ENCODE measurements at places on chromosomes 5 and 9.
A peak's percentile ranks its signal among the peaks of the same experiment; 100 is the strongest.

- no peak for DNase-seq
Measured at GRCh38 chr5:132100672-132101261, 27.2 kb downstream of the CSF2 start.

- DNase-seq = peak; percentile 87
Measured at GRCh38 chr5:154850255-154851062, at the start of gene FAXDC2. FAXDC2 (minus strand) TSS chr5:154850603; CDS start chr5:154838178, 12,425 bp downstream.

GRCh38 chr5:113371721-113372196, 63.0 kb downstream of the TSSK1B start:
- no peak for DNase-seq

DNA sequence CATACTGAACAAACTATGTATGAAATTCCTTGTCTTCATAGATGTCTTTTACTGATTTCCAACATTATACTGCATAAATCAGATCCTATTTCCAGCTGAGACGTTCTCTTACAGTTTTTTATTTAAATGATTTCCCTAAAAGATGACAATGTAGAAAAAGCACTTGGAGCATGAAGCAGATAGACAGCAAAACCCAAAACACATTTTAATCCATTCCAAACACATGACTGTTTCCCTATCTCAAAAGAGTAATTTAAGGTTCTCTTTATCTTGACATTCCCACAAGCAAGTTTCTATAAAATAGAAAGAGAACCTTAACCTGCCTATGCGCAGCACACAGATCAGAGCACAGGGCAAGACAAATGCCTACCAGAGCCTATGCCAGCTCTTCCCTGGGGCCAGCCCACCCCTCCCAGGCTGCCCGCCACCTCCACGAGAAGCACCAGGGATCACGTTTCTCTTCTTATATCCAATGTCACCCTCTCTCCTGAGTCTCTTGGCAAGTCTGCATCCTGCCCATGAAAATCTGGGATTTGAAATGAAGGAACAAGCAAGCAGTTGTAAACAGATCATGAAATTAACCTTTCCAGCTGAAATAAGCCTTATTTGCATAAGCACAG, 52.4 kb downstream of the RETREG1 start:
- DNase-seq = no peak

- DNase-seq = no peak
Measured at GRCh38 chr9:115240676-115241075, 122.7 kb upstream of the TNC start.

DNA sequence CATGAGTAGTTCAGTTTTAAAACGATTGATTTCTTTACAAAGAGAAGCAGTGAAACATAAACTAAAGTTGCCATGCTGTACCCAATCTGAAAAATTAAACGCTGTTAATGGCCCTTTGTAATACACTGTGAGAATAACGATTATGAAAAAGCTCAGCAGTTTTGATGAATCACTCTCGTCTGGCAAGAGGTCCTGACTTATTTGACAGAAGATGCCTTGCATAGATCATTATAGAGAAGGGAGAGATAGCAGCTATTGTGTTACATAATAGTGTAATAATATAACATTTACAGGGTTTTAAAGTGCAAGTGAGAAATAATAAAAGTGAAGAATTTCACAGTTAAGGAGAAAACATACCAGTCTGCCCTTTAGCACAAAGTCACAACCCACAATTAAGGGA, 361.5 kb upstream of the CDH10 start:
- no peak for DNase-seq

GRCh38 chr5:55363856-55364255, 56.1 kb downstream of the MTREX start:
- DNase-seq = no peak

- DNase-seq = peak; percentile 6
Measured at GRCh38 chr5:170115925-170116324, 10.2 kb downstream of the FOXI1 start.

DNA sequence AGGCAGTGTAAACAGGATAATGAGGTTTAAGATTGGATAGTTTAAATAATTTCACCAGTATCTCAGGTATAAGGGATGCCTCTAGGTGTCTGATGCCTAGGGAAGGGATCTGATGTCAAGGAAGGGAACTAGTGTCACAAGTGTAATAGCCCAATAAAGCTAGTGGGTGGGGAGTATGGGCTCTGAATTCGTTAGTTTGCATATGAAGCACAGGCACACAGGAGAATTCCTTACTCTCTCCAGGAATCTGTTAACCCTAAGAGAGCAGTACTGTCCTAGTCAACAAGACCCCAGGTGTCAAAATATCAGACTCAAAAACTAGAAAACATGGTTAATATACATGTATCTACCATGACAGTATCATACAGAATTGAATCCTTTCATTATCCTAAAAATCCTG, 352.5 kb upstream of the CYLC2 start:
- DNase-seq = no peak

DNA sequence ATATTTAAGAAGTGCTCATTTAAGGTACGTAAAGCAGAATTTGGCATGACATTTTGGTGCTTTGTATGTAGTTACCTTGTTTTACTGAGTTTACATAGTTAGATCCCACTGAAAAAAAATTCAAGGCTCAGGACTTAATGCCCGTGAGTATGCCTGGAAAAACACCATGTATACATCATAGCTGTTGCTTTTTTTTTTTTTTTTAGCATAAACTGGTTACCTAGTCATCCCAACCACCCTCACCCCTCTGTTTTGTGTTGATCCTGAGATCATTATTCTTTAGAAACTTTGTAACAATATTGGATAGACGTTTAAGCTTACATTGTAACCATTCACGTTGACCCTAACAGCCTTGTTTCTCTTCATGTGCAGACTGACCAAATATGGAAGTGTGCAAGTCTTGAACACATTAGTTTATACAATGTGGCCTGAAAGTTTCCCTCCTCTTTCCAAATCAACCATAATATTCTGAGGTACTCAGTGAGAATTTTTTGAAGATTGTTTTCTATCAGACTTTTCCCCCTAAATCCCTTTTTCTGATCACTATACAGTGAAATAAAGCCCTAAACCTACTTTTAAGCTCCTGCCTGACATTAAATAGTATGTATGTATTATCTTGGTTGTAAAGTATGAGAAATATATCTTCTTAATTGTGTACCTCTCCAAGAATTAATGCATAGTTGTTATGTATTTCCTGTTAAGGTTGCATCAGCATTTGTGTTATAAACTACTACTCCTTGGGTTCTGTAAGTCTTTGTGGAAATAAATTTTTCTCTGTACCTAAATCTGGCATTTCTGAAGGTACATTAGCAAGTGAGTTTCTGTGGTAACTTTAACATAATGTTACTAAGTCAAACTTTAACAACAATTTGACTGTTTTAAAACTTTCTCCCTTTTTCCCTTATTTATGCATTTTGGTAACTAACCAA, 4.4 kb downstream of the RABGAP1 start:
- no peak for DNase-seq

GRCh38 chr9:91075279-91075678, 273.7 kb downstream of the SYK start:
- peak; percentile 89 for DNase-seq

DNA sequence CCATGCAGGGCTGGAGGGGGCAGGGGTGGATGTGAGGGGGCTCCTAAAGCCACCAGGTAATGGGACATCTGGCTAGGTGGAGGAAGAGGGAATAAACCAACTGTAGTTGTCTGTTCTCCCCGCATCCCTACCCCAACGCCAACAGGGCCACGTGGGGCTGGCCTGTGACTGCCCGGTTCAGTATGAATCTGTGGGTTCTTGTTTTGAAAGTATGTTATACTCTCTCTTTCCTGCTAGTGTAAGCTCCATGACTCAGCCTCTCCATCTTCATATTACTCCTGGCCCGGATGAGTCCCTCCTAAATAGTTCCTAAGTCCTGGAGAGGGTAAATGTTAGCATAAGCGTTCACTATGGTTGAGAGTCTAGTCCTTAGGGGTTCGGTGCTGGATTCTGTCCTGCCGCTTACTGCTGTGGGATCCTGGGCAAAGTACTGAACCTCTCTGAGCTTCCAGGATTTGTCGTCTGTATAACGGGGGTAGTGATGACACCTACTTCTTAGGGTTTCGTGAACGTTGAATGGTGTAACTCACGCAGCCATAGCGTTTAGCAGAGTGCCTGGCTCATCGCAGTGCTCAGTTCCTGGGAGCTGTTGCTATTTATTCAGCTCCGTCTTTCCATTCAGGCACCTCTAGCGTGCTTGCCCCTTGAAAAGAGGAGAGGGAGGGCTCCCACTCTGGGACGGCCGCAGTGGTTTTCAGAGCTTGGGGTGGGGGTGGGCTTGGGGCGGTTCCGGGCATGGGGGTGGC, 28.8 kb downstream of the LHX2 start:
- DNase-seq = no peak

DNA sequence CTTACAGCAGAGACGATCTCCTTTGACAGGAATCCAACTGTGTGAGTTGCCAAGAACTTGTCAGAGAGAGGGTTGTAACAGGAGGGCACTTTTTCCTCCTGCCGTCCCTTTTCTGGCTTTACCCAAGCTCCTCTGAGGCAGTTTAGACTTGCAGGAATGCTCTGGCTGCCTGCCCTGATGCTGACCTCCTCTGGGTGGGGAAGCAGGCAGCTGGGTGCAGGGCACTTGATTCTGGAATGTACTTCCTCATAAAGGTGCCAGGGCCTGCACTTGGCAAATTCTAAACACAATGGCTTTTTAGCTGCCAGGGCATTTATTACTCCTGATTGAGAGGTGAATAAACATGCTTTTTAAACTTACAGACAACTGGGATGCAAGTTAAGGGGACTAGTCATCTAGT, 190.4 kb downstream of the EPB41L4A start:
- peak; percentile 86 for DNase-seq

DNA sequence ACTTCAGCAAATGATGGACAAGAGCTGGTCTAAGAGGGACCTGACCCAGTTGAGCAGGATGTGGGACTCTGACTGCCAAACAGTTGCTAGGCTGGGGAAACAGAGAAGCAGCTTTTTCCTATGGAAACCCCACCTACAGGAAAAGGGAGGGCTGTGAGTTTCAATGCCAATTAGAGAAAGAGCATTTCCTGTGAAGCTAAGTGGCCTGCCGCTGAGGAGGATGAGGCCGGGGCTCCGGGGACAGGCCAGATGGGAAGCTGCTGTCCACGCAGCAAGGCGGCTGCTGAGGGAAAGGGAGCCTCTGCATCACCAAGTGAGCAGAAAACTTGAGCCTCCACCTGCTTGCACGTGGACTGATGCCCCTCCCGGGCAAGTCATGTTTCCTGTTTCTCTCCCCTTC, at the start of gene PCDH12:
Gene PCDH12 (minus strand): TSS at position 90 of the 400 bp plus-strand sequence. CDS start 351 bp downstream, outside the sequence.
- peak; percentile 73 for DNase-seq

DNA sequence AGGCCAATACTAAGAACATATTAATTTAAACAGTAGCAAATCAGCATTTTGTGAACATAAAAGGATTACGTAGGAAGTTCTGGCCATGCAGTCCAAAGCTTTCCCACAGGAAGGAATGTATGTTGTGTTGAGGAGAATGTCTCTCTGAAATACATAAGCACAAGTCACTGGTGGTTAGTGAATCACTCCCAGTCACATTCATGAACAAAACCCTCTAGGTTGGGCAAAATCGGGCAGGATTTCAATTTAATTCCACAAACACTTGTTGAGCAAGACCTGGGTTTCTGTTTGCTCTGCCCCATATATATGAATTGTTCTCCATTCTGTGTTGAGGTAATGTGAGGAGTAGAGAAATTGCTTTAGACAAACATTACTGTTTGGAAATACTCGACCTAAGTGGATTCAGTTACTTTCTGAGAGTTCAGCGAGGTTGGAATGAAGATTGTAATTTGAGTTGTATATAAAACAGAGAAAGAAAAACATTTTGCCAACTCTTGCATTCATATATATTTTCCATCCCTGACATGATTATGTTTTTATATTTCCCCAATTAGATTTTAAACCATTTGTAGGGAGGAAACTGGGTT, 127.6 kb upstream of the RPS23 start:
- DNase-seq = no peak

DNA sequence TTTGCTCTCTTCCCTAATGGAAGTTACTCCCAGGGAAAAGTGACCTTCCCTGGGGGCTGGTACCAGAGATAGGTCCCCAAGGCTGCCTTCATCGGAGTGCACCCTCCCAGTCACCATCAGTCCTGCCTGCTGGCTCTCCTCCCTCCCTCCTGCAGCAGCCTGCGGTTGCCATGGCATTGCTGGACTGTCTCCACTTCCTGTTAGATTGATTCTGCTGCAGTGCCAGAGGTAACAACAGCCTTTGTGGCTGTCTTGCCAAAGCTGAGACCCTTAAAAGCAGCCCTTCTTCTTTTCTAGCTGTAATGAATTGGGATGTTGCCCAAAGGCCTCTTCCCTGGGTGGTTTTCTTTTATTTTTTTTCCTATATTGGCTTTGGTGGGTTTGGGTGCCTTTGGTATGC, 78.1 kb upstream of the PRLR start:
- no peak for DNase-seq

DNA sequence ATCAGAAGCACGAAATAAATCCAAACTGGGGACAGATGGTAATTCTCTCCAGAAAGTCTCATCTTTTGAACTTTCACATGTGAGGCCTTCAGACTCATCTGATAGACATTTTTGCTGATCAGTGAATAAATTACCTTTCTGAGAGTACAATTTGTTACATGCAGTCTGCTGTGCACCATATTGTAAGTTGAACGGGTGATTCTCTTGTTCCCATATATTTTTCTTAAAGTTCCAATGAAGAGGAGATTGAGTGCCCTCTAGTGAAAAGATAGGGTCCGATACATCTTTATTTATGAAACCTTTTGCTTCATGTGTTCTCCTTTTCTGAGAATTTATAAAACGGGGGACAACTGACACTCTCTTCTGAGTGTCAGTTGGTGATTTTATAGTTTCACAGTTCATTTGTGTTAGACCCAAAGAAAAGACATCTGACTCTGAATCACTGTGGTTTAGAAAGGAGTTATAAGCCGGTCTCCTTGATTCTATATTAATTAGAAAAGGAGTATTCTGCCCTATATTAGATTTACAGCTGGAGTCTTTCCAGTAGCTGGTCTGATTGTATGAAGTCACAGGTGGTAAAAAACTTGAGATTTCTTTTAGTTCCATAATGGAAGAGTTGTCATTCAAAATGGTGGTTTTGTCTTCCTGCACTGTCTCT, 30.4 kb downstream of the GNG10 start:
- no peak for DNase-seq

- no peak for DNase-seq
Measured at GRCh38 chr5:158820891-158821290, 278.8 kb downstream of the EBF1 start.

Measured in osteocyte (in vitro differentiated cells).